Stimulated activated CD8-positive, alpha-beta memory T cell treated with anti-CD3 and anti-CD28 coated beads, Interleukin-12 subunit alpha, Interleukin-12 subunit beta, amount 100 ng/mL, for 4 hours (primary cell): ENCODE measurements at places on chromosomes 4 and X.
A peak's percentile ranks its signal among the peaks of the same experiment; 100 is the strongest.

- no peak for DNase-seq
Observed at GRCh38 chr4:178068136-178068535, 625.9 kb upstream of the AGA start.

DNA sequence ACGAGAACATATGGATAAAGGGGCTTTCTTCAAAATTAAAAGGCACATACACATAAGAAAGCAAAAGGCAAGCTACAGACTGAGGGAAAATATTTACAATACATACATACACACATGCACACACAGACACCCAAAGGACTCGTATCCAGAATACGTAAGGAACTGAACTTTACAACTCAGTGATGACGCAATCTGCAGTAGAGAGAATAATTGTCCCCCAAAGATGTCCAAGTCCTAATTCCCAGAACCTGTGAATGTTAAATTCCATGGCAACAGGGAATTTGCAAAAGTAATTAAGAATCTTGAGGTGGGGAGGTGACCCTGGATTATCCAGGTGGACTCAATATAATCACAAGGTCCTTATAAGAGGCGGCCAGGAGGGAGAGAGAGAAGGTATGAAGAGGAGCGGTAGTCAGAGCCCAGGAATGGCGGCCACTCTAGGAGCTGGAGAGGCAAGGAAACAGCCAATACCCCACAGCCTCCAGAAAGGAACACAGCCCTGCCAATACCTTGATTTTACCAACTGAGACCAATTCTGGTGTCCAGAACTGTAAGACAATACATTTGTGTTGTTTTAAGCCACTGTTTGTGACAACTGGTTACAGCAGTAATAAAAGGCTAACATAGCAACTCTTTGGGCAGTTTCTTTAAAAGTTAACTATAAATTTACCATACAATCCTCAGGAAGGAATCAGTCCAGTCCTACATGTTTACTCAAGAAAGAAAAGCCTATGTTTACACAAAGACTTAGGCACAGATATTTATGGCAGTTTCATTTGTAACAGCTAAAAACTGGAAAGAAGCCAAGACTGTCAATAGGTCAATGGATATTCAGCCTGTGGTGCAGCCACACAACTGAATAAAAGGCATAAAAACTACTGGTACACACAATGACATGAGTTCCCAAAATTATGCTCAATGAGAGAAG lies 27.3 kb upstream of the STS start:
- no peak for DNase-seq

DNA sequence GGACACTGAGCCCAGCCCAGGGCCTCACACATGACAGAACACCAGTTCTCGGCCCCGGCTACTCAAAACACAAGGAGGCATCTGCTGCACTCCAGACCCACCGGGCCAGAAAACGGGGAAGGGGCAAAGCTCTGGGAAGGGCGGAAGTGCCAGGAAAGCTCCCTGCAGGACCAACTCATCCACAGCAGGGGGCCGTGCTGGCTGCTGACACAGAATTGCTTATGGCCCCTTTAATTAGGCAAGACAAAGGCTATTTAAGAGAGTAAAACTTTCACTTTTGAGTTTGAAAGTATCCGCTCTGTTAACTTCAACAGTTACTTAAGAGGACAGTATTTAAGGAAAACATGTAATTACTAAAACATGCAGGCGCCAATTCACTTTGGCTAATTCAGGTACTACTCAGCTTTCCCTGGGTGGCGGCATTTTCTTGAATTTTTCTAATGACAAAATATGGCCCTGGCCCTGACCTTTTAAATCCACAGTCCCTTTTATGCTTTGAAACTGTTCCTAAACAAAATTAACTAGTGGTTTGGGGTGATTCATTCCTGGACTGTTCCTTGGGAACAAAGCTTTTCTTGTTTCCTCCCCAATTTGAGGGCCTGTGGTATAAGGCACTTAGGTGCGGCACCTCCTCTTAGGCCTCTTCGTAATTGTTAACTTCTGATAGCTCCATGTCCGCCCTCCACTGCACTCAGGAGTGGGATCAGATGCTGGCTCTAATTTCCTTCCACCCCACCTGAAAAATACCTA lies 40.4 kb downstream of the NSG1 start:
- DNase-seq, result no peak

- DNase-seq, result no peak
Observed at GRCh38 chr4:64935469-64936001, 526.3 kb upstream of the TECRL start.

DNA sequence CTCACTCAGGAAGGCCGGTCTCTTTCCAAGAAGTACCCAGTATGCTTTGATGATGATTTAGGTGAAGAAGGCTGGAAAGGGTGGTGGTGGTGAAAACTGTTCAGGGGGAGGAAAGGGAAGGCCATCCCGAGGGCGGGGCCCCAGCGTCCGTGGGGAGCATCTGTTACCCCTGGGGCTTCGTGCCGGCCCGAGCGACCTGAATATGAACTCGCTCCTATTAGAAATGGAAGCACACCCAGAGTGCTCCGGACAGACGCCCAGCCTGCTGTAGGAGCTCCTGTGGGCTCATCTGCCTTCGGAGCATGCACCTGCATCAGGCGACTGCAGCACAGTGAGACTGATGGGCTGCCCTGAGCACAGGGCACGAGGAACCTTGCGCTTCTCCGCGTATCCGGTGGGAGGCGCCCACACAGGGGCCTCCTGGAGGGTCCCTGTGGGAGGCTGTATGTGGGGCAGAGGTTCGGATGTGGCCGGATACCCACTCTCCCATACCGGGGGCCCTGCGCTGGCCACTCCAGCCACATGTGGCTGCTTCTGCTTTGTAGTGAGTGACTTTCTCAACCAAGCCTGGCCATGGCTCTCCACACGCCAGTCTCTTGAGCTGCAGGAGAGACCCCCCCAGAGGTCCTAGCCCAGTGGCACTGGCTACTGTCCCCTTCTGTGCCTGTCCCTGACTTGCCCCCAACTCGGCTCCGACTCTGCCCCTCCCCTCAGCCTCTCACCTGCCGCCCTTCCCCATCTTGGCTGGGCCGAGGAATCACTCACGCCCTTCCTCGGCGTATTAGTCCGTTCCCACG lies 36.7 kb downstream of the FGFRL1 start:
- no peak for DNase-seq

GRCh38 chr4:187865914-187866313 lies 129.7 kb upstream of the ZFP42 start:
- no peak for DNase-seq

DNA sequence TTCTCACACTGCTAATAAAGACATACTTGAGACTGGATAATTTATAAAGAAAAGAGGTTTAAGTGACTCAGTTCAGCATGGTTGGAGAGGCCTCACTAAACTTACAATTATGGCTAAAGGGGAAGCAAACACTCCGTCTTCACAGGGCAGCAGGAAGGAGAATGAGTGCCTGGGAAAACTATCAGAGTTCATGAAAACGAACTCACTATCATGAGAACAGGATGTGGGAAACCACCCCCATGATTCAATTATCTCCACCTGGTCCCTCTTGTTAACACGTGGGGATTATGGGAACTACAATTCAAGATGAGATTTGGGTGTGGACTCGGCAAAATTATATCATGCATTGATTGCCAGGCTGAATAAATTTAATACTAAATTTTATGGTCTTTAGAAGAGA lies 592.7 kb downstream of the GRXCR1 start:
- DNase-seq, result no peak

DNA sequence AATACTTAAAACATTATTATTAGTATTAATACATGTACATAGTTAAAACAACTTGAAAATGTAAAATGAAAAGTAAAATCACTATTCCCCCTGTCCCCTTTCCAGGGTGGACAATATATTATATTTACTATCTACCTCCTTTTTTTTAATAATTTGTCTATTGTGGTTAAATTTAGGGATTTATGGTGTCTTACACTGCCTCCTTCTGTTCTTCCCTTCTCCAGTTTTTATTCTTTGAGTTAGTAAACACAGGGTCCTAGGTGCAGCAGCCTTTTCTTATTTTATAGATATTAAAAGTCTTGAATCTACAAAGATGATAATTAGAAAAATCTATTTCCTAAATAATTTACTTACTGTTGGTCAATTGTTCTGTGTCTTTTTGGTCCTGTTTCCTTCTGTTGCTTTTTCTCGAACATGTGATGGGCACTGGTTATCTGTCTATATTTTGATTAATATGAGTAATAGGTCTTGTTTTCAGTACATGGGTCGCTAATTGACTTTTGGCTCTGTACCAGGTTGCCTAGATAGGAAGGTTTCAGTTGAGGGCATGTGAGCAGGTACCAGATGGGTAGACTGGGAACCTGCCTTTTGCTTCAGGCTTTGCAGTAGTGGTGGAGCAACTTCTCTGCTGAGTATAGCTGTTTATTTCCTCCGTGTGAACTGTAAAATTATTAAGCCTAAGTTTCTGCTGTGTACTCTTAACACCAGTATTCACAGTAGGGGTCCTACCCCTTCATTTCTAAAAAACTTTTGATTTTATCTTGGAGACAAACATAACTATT lies 1.1 kb downstream of the NUDT9 start:
- no peak for DNase-seq

GRCh38 chr4:143288171-143288570 lies 48.5 kb upstream of the GAB1 start:
- no peak for DNase-seq

GRCh38 chr4:54525602-54526001 lies 132.2 kb upstream of the KIT start:
- DNase-seq, result no peak

DNA sequence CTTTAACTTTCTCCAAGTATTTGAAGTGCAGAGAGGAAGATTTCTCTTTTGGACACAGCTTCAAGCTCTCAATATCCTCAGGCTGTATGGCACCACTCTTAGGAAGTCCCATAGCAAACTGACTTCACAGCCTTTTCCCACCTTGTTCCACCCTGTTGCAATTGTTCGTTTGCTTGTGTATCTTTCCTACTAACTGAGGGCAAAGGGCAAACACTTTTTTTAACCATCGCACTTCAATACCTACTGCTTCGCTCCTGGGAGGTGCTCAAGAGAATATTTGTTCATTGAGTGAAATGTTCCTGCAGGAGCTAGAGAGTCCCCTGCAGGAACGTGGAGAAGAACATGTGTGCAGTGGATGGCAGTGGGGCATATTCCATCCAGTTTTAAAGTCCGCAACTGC lies 638.6 kb downstream of the BCOR start:
- no peak for DNase-seq

GRCh38 chr4:6179362-6179761 lies 21.0 kb downstream of the JAKMIP1 start:
- DNase-seq, result no peak

GRCh38 chrX:57647020-57647419 lies 33.0 kb downstream of the NLRP2B start:
- DNase-seq, result no peak

GRCh38 chr4:159101988-159102621 lies 774 bp upstream of the RAPGEF2 start:
- DNase-seq, result no peak

- DNase-seq, result no peak
Observed at GRCh38 chr4:2417765-2418649, at the start of gene ZFYVE28. Gene ZFYVE28 (minus strand): TSS chr4:2418645. CDS start chr4:2418323, 322 bp downstream.

DNA sequence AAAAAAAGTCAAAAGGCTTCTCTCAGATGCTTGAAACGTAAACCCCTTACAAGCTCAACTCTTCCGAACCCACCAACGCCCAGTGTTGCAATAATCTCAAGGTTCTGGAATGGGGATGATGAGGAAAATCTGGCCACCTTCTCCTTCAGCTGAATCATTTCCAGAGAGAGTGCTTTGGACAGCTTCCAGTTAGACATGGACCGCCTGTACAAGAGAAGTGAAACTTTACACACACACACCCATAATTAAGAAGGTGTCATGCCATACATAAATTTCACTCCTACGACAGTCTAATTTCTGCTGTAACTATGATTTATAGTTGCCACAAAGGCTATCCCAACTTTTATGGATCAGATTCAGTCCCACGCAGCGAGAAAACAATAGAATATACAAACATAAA lies 72.3 kb downstream of the PRKG2 start:
- no peak for DNase-seq

GRCh38 chr4:113607998-113608397 lies 153.5 kb downstream of the CAMK2D start:
- no peak for DNase-seq

- DNase-seq, result no peak
Observed at GRCh38 chr4:141465171-141465570, 171.2 kb upstream of the IL15 start.

- no peak for DNase-seq
Observed at GRCh38 chr4:26522478-26522877, 32.2 kb upstream of the CCKAR start.

DNA sequence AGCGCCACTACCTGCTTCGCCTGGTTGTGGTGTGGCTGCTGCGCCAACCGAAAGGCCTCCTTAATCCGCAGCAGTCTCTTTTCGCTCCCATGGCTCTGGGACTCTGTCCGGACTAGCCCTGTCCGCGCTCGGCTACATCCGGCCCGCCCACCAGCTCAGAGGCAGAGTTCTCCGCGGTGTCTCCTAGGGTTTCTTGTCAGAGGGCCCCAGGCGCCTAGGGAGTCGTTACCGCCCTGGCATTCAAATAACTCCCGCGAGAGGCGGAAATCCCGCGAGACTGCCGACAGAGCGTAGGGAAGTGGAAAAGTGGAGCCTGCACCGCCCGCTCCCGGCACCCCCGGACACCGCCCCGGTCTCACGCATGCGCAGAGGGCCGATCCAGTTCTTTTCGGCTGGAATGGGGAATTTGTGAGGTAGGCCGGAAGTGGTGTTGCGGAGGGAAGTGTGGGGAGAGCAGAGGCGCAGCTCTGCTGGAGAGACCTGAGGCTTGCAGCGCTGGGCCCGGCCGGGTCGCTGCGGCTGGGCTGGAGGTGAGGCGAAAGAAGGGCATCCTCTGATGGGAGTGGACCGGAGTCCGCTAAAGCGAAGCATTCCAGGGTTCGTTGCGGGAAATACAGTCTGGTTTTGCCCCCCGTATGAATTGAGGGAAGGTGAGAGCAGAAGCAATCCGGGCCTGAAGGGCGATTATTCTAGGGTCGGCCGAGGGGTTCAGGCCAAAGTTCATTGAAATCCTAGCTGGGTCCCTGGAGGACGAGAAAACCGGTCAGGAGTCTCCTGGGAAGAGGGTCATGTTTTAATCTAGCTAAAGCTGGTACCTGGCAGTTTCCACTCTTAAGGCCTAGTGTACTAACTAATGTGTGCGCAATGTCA lies at the start of gene FAM200B:
Gene FAM200B (plus strand): TSS at position 456 of the 870 bp plus-strand sequence. CDS start 5,151 bp downstream, outside the sequence.
- peak; percentile 91 for DNase-seq

DNA sequence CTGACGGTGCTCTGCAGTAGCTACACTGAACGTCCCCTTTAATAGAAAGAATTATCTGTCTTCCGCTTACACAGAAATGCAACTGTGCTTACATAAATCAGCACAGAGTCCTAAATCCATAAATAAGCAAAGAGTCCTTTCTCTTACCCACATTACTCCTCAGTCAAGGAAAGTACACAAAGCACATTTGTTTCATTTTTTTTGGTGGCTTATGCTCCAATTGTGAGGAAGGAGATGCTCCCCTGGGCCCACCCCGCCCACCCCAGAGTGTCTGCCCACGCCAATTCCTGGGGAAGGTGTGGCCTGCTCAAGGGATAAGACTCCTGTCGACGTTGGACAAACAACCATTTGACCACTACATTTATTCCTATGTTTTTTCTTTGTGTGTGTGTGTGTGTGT lies 53.8 kb downstream of the CPLX1 start:
- no peak for DNase-seq

DNA sequence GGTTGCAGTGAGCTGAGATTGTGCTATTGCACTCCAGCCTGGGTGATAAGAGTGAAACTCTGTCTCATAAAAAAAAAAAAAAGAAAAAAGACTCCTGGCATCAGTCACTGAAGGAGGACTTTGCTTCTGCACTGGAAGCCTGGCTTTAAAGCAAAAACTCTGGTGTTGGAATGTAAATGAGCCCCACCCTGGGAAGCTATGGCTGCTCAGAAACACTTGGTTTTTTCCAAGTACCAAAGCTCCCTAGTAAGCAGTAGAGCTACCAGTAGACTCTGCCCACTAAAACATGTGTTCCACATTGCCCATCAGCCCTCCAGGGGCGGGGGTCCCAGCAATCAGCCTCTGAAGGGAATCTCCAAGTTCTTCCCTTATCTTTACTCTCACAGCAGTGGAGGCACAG lies 154.4 kb downstream of the SHROOM3 start:
- no peak for DNase-seq
